Esophagus squamous epithelium (tissue), 5 donors: ENCODE measurements at places on chromosomes 2 and 18. TPM values are rescaled to one million over a fixed set of nuclear protein-coding genes. Genes with fewer than 3 reads are reported as not detected.

Gene APLF
- 9.5 TPM for total RNA-seq

Gene REG3A
- total RNA-seq, result not detected

Gene CABLES1
- 9.9 TPM for total RNA-seq

DNA sequence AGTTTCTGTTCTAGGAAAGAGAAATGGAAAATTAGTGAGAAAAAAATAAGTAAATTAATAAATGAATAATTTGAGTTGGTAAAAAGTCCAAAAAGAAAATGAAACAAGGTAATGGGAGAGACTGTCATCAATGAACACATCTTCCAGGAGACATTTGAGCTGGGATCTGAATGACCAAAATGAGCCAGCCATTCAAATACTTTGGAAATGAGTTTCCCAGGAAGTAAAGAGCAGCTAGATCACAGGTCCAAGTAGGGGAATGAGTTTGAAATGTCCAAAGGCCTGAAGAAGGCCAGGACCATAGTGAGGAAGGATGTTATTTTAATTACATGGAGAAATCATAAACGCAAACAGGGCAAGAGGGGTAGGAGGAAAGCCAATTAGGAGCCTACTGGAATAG lies 6.6 kb upstream of the DNAH7 start:
- H3K27me3 ChIP-seq, result no peaks in the 10 kb centered on the region
- H3K4me1 ChIP-seq, result no peaks in the 10 kb centered on the region
- H3K36me3 ChIP-seq, result no peaks in the 10 kb centered on the region
- no peak overlapping the region for H3K4me3 ChIP-seq
- no peak for DNase-seq

GRCh38 chr18:26656431-26656943 lies 108.1 kb upstream of the KCTD1 start:
- peak overlapping the region; percentile 77 for H3K4me3 ChIP-seq
- no peaks in the 10 kb centered on the region for H3K36me3 ChIP-seq
- H3K27ac ChIP-seq, result peak overlapping the region; percentile 74
- no peaks in the 10 kb centered on the region for H3K27me3 ChIP-seq
